ENCODE measurements at places on chromosomes 11 and 22. TPM values are rescaled to one million over a fixed set of nuclear protein-coding genes. Genes with fewer than 3 reads are reported as not detected.

Gene MRGPRX4
- not detected for total RNA-seq

Gene MUC15
- not detected for total RNA-seq

Gene LMO1
- total RNA-seq: not detected

Gene RAB1B
- total RNA-seq: 146 TPM

Gene GUCY1A2
- total RNA-seq: 1.6 TPM

Gene PDE2A
- total RNA-seq: 0.25 TPM

Data from GM23248 (cell line).